GM19239 (cell line): ENCODE measurements at places on chromosomes 2 and 18.

DNA sequence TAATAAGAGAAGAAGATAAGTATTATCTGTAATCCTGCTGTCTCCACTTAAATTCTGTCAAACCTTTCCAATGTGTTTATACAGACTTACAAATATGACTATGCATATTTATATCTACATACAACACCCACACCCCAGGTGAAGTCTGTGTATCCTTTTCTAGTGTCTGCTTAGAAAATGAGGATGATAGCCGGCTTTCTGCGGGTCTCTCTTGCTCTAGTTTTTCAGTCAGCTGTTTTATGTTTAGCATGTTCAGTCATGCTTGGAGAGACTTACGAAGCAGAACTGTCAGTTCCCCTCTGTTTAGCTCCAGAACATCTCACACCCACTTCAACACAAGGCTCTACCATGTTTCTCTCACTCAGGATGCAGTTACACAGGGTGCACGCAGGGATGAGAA is 137.3 kb upstream of the NFATC1 start:
- no peak for DNase-seq

DNA sequence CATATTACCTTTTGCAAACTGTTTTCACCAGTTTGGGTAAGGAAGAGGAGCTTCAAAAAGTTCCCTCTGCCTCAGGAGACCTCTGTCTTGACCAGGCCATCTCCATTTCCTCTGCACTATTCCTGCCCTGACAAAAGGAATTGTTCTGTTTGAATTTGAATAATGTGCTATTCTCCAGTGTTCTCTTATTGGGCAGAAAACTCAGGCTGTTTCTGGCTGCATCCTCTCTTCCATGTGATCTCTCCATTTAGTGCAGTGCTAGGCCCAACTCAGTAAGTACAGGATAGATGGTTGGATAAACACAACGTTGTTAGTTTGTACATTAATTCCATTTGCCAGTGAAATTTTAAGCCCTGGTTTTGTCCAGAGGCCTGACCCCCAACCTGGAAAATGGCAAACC is 102.2 kb upstream of the CELF4 start:
- no peak for DNase-seq

GRCh38 chr2:146853741-146854444 is 990.9 kb upstream of the ACVR2A start:
- no peak for DNase-seq

DNA sequence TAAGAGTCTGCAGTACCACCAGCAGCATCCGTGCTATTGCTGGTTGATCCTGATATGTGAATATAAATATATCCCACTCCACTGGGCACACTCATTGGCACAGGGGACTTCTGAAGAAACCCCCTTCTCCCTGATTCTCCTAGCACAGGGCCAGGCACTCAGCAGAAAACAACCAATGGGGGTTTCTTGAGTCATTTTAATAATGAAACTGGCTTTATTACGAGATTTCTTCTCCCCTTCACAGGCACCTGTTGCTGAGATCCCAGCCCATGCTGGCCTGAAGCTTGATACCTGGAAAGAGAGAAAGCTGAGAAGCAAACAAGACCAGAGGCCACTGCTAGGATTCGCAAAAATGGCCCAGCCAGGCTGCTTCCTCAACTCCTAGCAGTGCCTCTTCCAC is 17.9 kb upstream of the CYRIA start:
- no peak for DNase-seq

DNA sequence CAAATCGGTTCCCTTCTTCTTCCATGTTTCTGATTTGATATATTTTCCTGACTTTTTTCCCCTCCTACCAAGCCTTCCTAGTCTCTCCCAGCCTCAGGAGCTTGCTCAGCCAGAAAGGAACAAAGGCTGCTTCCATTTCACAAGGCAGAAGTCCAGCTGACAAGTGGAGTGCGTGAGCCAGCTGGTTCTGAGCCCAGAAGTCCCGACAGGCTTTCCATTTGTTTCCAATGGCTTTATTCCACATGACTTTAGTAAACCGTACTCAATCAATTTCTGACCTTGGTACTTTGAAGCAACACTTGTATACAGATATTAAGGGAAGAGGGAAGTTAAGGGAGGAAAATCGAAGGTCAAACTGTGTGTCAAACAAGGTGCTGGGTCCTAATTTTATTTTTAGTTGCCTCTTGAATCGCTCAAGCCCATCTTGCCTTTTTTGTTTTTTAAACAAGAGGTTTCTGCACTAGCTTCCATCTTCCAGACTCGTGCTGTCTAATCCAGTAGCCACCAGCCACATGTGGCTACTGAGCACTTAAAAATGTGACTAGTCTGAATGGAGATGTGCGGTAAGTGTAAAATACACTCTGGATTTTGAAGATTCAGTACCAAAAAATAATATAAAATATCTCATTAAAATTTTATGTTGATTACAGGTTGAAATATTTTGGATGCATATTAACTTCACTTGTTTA is 36.2 kb downstream of the WIPF1 start:
- DNase-seq: no peak

DNA sequence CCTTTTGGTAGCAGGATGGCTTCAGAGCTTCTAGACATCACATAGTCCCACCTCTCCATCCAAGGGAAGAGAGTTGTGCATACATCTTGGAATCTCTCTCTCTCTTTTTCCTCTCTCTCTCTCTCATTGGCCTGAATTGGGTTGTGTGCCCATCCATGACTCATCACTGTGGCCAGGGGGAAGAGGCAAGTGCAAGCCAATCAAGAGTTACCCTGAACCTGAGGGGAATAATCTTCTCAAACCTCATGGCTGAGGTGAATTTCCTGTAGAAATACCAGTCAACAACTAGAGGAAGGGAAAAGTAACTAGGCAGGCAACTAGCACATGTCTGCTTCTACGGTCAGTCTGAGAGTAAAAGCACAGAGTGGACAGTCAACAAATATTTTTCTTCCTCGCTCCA is 7.3 kb upstream of the CHN1 start:
- DNase-seq: no peak

GRCh38 chr2:187264612-187265011 is 183.4 kb downstream of the CALCRL start:
- DNase-seq: no peak

- DNase-seq: no peak
Observed at GRCh38 chr2:39996653-39997080, 217.6 kb upstream of the THUMPD2 start.

- DNase-seq: no peak
Observed at GRCh38 chr2:160568856-160569255, 75.2 kb upstream of the RBMS1 start.

- DNase-seq: no peak
Observed at GRCh38 chr2:904246-905024, 46.2 kb upstream of the SNTG2 start.

- DNase-seq: no peak
Observed at GRCh38 chr2:229408356-229408755, 137.3 kb upstream of the PID1 start.

GRCh38 chr2:165594231-165594934 is 124.9 kb downstream of the CSRNP3 start:
- no peak for DNase-seq

GRCh38 chr2:119179202-119179601 is 20.7 kb upstream of the C1QL2 start:
- DNase-seq: no peak

- no peak for DNase-seq
Observed at GRCh38 chr2:68110102-68110501, 47.3 kb upstream of the C1D start.

DNA sequence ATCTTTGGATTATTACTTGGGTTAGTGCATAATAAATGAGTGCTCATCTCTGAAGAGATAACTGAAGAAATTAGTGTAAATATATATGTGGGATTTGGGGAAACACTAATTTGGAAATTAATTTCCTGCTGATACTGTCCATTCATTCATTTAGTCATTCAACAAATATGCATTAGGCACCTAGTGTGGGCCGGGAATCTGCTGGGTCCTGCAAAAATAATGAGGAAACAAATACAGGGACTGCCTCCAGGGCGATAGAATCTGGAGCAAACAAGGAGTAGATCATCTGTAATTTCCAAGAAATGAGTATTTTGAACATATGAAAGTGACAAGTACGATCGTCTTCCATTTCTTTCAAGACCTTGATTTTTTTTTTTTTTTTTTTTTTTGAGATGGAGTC is 203.7 kb upstream of the LYPD1 start:
- no peak for DNase-seq

DNA sequence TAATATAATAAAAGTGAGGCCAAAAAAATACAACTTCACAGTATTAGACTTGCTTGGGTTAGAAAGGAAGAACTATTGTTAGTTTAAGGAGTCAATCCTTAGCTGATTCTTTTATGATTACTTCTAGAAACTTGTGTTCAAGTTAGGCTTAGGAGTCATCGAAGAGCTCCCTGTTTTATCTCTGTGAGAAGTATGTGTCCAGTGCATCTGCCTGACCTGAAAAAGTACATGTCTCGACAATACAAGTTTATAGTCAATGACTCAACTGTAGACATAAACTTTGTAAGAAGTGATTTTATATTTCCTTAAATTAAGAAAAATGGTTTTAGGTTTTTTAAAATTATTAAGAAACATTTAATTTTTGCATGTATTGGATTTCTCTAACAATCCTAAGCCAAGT is 571.2 kb downstream of the ZEB2 start:
- no peak for DNase-seq

GRCh38 chr18:79336556-79337142 is 59.1 kb upstream of the NFATC1 start:
- no peak for DNase-seq

- DNase-seq: no peak
Observed at GRCh38 chr2:62119311-62119974, 76.5 kb upstream of the B3GNT2 start.

DNA sequence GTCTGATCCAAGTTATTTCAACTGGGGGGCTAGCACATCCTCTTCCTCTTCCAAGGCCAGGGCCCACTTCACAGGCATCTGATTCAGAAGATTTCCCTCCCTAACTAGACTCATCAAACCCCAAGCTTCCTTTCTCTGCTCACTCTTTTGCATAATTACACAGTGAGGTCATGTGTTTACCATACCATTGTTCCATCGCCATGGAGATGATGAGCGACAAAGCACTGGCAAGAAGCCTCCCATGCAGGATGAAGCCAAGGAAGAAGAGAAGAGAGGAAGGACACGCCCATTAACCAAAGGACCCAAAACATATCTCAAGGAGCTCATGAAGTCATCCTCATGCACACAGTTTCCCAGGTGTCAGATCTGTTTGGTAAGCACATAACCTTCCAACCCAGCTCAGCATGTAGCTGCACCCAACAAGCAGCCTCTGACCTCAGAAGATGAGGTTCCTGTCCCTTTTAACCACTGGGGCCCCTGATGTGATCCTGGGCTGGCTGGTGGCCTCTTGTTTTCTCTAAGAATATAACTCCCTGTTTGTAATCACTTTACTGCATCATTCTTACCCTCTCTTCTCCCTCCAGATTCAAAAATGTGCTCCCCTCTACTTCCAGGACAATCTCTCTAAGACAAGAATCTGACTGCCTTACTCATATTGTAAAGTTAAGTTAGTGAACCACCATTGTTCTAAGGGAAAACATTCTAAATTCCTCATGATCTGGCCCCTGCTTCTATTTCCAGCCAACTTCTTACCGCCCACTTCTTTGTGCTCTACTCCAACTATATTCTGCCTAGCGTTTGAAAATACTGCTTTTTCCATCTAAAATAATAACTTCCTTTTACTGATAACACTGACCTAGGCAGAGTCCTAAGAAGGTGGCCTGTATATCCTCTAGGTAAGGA is 190.1 kb downstream of the TTC32 start:
- no peak for DNase-seq

- no peak for DNase-seq
Observed at GRCh38 chr2:7774481-7774880, 857.3 kb downstream of the RNF144A start.

- DNase-seq: no peak
Observed at GRCh38 chr2:26584656-26585055, 56.5 kb downstream of the CIB4 start.

DNA sequence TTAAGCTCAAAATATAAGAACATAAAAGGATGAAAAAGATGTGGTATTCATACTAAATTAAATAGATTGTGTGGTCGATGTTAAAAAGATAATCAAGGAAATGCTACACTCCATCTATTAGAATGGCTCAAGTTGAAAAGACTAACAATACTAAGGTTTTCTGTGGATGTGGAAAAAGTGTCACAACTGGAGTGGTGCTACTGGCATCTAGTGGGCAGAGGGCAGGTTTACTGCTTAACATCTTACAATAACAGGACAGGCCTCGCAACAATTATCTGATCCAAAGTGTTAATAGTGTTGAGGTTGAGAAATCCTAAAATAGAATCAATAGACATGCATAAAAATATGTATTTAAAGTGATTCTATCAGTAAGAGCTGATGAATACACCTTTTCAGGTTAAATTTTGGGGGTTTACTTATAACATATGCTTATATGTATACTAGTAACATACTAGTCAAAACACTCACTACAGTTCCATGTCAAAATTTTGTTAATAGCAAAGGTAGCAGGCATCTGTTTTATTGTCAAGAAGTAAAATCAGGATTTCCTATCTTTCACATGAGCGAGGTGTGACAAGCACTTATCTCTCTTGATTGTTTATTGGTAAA is 91.5 kb upstream of the TMEFF2 start:
- no peak for DNase-seq

GRCh38 chr2:45943219-45944044 is 292.0 kb downstream of the PRKCE start:
- no peak for DNase-seq

- DNase-seq: no peak
Observed at GRCh38 chr2:120735746-120736170, at the start of gene GLI2. TSS of gene GLI2 (plus strand) at chr2:120735868. CDS start at chr2:120797321, 61,453 bp downstream.

DNA sequence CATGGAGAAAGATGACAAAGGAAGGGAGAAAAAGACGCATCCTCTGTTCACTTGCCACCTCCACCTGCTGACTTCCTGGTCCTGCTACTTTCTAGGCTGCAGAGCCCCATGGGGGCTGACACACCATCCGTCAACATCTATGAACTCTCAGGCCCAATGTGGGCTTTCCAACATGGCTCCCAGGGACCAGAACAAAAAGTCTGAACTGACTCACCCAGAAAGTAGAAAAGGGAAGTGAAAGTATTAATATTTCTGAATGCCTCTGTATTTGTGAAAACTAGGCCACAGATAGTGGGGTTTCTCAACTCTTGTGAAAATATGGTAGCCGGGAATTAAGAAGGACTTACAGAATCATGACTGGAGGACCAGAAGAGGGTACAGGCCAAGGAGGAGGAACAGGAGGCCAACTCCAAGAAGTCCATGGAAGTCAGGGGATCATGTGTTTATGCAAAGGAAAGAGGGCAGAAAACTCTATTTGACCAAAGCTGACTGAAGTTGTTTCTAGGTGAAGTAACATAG is 123.1 kb upstream of the CAB39 start:
- DNase-seq: no peak

GRCh38 chr2:97749581-97749980 is 36.2 kb downstream of the ZAP70 start:
- no peak for DNase-seq

DNA sequence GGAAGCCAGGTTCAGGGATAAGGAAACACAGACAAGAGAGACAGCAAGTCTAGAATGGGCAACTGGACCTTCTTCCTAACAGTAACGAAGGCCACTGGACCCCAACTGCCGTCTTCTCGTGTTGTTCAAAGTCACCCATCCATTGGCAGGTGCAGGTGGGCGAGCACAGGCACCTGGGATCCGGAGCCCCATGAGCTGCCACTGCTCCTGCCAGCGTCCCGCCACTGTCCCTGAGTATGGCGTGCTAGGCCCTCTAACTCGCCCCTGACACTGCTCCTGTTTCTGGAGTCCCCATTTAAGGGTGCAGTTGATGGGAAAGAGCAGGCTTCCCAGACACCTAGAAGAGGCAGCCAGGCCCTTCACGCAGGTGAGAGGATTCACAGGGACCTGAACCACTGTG is 48.0 kb downstream of the NDUFA10 start:
- DNase-seq: no peak

GRCh38 chr2:173963323-173963816 is 1.8 kb downstream of the SP3 start:
- DNase-seq: peak; percentile 37
